ENCODE measurements at places on chromosomes 5 and 9.

- no peak for DNase-seq
Observed at GRCh38 chr9:133963166-133963565, 29.0 kb downstream of the VAV2 start.

GRCh38 chr5:180464603-180464970 lies 29.6 kb upstream of the CNOT6 start:
- no peak for DNase-seq

DNA sequence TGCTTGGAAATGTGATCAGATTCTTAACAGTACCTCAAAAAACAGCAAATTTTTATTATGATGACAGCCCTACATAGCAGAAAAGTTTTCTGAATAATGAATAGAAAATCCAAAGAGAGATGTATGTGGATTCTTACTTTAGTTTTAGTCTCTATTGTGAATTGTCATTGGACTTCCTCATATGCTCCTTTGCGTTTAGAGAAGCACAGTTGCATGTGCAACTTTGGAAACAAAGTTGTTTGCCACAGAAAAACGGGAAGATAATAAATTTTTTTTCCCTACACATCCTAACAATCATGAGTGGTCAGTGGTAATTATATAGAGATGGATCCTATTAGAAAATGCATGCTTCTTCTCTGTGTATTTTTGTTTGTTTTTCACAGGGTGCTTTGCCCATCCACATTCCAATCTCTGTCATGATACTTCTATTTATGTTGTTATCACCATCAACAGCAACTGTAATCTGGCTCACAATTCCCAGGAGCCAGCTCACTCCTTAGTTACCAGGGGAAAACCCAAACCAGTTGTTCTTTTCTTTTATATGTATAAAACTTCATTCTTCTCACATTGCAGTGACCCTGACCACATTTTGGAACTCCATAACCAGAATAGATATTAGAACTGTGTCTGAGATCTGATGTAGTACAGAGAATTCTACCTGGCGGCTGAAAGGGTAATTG lies 118.7 kb downstream of the NDUFS4 start:
- no peak for DNase-seq

- peak; percentile 7 for DNase-seq
Observed at GRCh38 chr9:26326563-26326962, 566.0 kb downstream of the CAAP1 start.

- no peak for DNase-seq
Observed at GRCh38 chr9:70013598-70014196, 30.0 kb upstream of the MAMDC2 start.
